DMS 273 treated with DMSO at 0.1 percent for 48 hours (cell line): ENCODE measurements at places on chromosomes 5 and 9.

GRCh38 chr5:173399851-173400250 lies 71.6 kb upstream of the STC2 start:
- DNase-seq: no peak

DNA sequence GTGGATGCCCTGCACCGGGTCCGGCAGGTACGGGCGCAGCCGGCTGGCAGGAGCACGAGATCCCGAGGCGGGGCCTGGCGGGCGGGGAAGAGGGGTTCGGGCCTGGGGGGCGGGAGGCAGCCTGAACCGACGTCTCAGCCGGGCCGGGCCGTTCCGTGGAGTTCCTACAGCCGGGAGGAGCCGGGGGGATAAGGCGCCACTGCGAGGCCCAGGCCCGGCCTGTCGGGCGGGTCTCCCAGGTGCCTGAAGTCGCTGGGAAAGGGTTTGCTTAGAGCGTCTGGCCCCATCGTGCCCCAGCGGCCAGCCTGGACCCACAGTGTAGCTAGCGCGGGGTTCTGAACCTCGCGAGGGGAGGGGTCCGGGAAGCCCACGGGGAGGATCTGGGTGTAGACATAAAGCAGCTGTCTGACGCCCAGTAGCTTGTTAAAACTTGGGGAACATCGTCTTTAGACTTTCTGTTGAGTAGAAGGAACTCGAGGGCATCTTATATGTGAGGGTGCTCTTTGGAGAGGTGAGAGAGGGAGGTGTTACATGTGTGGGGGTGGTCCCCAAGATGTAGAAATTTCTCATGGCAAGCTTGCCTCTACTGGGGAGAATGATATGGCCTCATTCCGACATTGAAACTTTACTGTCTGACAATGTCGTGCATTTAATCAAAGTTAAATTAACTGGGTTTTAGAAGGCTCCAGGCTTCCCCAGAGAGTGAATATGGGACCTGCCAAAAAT lies 524 bp downstream of the FUBP3 start:
- no peak for DNase-seq

DNA sequence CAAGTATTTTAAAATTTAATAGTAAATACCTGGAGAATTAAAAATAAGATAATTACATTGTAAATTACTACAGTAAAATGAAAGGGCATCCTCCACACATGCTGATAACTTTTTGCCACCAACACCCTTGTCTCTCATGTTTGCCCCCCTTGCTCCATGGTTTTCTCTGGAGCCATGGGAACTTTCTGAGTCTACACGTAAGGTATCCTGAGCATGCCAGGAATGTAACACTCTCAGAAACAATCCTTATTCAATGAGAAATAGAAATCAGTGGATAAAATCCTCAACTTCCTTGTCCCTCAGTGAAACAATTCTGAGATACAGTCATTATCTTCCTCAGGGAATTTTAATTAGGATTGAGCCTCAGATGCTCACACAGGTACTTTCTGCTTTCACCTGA lies 108.9 kb downstream of the IZUMO3 start:
- DNase-seq: no peak

DNA sequence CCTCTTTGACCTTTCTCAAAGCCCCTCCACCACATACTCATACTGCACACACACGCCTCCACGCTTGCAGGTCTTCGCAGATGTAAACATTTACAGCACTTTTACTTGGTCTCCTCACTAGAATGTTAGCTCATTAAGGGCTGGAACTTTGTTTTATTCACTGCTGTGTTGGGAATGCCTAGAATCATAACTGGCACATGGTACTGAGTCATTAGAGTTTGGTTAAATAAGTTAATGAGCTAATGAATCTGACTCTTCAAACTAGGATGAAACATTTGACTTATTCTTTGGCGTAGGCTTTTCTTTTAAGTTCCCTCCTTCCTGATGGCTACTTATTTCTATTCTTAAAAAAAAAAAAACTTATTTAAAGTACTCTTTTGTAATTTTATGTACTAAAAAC lies 28.9 kb downstream of the MAN2A1 start:
- DNase-seq: no peak

GRCh38 chr9:87749335-87750035 lies 23.6 kb downstream of the CTSL start:
- DNase-seq: no peak

- DNase-seq: no peak
These were observed 31.1 kb downstream of the KCNIP1 start for GRCh38 chr5:170534941-170535340.

- DNase-seq: no peak
These were observed 660.7 kb upstream of the ADAMTS16 start for GRCh38 chr5:4479426-4479825.

- no peak for DNase-seq
These were observed 6.8 kb downstream of the RASEF start for GRCh38 chr9:83056174-83056573.

- no peak for DNase-seq
These were observed 14.1 kb downstream of the SPATA9 start for GRCh38 chr5:95668728-95669127.

DNA sequence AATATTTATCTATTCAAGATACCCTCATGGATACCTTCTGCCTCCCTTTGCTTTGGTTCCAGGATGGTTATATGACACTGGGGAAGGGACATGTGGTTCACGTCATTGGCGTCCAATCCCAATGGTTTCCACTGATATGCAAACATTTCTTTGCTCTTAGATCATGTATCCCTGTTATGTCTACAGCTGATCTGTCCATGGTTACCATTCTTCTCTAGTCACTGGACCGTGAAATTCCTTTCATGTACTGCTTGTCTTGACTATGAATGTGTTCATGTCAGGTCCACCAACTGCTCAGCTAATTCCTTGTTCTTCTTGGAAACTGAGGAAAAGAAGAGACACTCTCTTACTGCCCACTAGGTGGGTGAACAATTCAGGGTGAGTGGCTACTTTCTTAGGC lies 391.1 kb upstream of the ZNF608 start:
- DNase-seq: no peak

DNA sequence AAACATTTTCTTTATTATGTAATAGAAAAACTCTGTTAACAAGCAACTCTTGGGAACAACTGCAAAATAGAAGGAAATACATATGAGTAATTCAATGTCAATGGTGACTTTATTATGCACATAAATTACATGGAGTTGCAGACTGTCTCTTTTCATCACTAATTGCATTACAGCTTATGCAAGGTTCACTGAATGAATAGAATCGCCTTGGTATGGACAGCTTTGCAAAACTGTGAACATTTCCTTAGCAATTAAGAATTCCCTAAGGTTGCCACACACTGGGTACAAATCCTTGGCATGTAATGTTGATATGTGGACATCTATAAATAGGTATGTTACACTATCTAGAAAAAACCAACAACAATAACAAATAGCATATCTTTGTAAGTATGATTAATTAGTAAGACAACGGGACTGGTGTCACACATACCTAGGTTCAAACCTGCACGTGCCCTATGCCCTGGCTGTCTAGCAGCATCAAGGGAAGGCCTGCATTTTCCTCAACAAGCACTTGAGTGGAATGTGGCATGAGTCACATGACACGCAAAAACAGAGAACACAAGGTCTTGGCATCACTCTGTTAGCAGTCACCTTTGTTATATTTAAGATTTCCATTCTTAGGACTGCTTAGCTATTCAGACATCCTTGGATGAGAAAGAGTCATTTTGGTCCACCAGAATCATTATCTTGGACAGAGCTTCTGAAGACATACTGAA lies 263.9 kb downstream of the CTNND2 start:
- no peak for DNase-seq

DNA sequence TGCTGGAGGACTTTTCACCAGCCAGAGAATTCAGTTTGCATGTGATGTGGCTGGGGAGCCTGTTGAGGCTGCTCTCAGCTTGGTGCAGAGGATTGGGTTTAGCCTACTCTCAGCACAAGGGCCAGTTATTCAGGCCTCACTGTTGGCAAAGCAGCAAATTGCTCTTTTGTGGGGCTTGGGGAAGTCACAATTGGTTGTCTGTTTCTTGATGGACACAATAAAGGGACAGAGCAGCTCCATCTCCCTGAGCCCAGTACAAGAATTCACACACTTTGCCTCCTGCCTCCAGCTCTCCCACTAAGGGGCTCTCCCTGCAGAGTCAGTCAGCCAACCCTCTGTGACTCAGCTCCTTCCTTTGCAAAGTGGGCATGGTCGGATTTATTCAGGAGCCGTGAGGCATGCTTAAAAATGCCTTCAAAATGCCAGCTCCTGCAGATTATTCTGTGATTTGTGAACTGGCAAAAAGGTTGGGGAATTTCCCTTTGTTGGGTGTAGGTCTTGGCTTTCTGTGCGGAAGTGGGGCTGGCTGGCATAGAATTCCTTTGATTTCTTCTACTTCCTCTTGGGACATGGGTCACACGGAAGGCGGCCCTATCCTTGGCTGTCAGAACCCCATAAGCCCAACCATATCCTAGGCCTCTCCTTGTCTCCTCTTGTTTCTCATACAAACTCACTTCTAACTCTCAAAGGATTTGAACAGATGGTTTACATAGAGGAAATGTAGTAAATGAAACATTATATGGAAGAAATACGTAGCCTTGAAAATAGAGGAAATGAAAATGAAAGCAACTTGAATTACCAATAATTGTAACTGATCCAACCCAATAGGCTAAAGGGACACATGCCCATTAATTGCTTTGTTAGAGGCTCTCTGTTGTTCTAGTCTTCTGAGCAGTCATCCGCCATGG lies 118.7 kb upstream of the CD180 start:
- DNase-seq: no peak

- DNase-seq: no peak
These were observed 25.4 kb downstream of the NREP start for GRCh38 chr5:111731638-111732037.

DNA sequence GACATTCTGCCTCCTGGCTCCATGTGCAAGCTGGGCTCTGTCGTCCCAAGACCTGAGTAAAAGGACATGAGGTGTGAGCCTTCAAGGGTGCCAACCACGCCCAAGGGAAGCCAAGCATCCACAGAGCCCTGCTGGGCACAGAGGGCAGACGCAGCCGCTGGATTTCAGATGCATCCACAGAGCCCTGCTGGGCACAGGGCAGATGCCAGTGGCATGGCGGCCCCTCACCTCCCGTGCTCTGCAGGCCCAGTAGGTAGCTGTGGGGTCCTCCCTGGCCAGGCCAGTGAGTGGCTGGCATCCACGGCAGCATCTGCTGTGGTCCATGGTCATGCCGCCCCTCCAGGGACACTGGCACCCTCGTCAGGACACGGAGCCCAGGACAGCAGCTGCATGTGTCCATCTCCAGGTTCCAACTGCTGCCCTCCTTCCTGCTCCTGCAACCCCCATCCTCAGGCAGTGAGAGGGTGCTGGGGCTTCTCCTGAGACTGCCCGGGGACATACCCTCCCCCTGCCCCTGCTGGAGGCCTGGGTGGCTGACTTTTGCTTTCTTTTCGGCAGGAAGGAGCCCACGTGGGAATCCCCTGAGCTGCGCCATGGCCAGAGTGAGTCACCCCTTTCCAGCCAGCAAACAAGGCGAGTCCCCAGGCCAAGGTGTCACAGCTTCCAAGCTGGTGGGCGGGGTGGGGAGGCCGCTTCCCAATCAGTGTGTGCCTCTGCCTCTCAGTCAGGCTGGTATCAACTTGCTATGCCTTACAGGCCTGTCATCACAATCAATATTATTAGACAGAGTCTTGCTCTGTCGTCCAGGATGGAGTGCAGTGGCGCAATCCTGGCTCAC lies 4.0 kb upstream of the TRAF2 start:
- DNase-seq: no peak

DNA sequence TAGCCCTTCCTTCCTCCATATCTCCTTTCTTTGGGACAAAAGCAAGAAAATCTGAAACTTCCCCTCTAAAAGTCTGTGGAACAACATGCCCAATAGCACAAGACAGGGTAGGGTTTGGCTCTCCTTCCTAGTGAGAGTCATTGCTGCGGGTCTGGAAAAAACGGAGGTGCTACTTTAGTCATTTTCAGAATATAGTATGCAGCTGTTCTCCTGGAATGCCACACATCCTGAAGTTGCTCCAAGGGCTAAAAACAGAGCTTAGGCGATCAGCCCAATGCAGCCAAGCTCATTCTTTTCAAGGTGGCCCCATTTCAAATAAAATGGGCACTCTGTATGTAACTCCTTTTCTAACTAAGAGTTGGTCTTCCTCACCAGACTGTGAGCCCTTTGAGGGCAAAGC lies 39.5 kb upstream of the MYOT start:
- no peak for DNase-seq

- no peak for DNase-seq
These were observed 39.0 kb downstream of the STK10 start for GRCh38 chr5:172149073-172149472.

- no peak for DNase-seq
These were observed 88.9 kb downstream of the PCSK5 start for GRCh38 chr9:75979362-75979761.

GRCh38 chr5:79243224-79243623 lies 7.3 kb downstream of the JMY start:
- DNase-seq: no peak

- no peak for DNase-seq
These were observed 432.6 kb upstream of the SLC30A5 start for GRCh38 chr5:68661237-68661636.

DNA sequence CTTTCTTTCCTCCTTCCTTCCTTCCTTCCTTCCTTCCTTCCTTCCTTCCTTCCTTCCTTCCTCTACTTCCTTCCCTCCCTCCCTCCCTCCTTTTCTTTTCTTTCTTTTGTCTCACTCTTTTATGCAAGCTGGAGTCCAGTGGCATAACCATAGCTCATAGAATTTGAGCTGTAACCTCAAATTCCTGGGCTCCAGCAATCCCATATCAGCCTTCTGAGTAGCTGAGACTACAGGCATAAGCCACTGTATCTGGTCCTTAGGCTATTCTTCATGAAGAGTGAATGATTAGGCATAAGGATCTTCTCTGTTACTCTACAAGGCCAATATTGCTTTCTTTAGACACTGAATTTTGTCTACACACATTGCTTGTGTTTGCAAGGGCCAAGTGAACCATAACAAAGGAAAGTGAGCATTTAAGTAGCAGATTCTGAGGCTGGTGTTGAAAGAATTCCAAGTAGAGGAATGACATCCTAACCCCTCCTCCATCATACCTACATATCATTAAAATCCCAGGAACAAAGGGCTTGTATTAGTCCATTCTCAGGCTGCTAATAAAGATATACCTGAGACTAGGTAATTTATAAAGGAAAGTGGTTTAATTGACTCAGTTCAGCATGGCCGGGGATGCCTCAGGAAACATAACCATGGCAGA lies 293.2 kb downstream of the HCN1 start:
- DNase-seq: no peak

GRCh38 chr5:167587772-167588437 lies 703.5 kb upstream of the WWC1 start:
- DNase-seq: no peak

DNA sequence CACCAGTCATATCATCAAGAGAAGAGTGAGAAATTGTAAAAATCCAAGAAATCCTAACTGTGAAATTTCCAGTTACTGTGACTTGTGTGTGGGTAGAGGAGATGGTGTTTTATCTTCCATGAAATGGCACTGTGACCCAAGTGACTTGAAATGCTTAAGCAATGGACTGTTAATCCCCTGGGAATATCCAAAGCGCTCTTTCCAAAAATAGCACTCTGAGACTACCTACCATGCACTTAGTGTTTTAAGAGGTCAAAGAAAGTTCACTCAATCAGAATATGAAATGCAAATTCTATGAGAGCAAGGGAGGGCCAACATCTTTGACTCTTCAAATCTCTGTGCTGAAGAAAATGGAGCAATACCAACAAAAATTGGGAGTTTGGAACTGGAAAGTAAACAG lies 244.0 kb downstream of the GABRB2 start:
- DNase-seq: no peak

GRCh38 chr9:123365287-123365880 lies 9.4 kb downstream of the CRB2 start:
- no peak for DNase-seq

GRCh38 chr5:156420665-156421064 lies 93.7 kb downstream of the SGCD start:
- no peak for DNase-seq
